Activated CD4-positive, alpha-beta T cell treated with anti-CD3 and anti-CD28 coated beads, Interleukin-2, amount 50 U/mL, for 24 hours (primary cell): ENCODE measurements at places on chromosomes 5 and 9.

DNA sequence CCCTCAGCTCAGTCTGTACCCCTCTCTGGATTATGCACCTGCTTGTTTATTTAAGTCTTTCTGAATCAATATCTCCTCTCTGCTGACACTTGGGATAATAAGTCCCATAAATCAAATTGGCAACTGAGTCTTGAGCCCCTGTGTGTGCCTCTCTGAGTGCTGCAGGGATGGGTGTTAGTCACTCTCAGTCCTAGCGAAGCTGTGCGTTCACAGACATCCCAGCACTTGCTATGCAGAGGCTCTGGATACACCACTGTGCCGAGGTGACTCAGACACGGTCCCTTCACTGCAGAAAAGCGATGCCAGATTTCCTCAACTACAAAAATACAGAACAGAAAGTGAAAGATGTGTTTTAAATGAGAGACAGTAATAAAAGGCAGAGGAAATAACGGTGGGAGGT is 4.1 kb upstream of the KCNMB1 start:
- DNase-seq, result peak; percentile 35

GRCh38 chr9:136327304-136327974 is at the start of gene GPSM1:
TSS of gene GPSM1 (plus strand) at chr9:136327539. CDS start at chr9:136327696, 157 bp downstream.
- no peak for DNase-seq

GRCh38 chr5:22627029-22627428 is 226.1 kb downstream of the CDH12 start:
- DNase-seq, result no peak

DNA sequence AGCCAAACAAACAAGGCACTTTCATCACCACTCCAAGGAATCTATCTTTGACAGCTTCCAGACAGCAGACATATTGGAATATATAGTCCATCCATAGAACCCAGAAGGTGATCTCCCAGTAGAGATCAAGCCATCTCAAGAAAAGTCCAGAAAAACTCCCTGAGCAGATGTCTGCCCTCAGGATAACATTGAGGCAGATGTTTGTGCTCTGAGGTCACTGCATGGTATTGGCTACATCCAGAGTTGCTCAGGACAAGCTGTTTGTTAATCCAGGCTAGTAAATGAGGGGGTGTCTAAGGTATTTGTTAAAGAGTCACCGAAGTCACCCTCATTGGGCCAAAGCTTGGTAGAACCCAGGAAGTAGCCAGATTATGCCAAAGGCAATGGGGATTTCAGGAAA is 556.3 kb upstream of the KLF4 start:
- no peak for DNase-seq

- no peak for DNase-seq
Observed at GRCh38 chr5:151224372-151224771, 480 bp upstream of the CCDC69 start.

DNA sequence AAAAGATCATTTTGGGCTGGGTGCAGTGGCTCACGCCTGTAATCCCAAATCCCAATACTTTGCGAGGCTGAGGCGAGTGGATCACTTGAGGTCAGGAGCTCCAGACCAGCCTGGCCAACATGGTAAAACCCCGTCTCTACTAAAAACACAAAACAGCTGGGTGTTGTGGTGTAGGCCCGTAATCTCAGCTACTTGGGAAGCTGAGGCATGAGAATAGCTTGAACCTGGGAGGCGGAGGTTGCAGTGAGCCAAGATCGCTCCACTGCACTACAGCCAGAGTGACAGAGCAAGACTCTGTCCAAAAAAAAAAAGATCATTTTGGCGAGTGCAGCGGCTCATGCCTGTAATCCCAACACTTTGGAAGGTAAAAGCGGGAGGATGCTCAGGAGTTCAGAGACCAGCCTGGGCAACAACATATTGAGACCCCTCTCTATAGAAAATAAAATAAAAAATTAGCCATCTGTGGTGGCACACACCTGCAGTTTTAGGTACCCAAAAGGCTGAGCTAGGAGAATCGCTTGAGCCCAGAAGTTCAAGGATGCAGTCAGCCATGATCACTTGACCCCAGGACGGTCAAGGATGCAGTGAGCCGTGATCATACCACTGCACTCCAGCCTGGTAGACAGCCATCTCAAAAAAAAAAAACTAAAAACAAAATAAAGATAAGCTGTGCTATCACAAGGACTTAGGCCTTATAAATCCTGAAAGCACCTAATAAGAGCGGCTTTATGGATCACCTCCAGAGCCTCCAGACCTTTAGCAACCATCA is 16.2 kb downstream of the PPP2CA start:
- DNase-seq, result no peak

DNA sequence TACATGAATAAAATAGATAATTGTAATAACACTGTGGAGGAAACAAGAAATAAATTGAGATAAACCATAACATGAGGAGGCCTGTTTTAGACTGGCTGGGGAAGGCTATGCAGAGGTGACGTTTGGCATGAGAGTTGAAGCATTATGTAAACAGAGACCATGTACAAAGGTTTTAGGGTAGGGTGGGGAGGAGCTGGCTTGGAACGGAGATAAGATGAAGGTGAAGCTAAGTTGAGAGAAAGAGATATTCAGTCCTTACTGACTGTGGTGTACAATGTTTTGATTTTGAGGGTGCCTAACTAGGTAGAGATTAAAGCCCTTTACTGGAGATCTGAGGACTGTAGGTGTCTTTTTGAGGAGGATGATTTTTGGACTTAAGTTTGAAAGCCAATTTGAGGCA is 17.8 kb downstream of the MAN2A1 start:
- DNase-seq, result no peak

DNA sequence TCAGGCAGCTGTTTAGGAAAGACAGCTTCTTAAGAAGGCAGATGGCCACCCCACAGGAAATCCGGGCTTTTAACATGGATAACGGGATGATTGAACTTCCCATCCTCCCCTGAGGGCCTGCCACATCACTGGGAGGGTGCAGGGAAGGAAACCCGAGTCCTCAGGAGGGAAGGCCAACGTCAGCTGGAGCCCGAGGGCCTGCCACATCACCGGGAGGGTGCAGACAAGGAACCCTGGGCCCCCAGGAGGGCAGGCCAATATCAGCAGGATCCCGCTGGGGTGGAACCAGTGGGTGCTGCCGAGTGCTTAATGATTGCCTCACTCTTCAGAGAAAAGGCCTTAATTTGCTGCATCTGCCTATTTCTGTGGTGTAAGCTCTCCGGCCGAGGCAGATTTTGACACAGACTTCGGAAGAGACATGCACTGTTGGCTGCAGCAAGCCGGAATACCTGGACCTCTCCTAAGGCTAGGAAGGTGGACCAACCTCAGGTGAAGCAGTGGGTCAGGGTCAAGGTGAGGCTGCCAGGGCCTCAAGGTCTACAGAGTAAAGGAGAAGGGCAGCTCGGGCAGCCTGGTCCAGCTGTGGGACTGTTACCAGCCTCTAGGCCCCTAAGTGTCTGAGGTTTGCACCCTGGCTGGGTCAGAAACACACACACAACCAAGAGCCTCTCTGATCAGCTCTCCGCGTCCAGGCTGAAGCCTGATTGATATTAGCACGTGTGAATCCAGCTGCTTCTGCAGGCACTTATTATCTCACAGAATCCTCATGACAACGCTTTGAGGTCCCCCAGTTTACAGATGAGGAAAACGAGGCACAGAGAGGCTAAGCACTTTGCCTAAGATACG is 14.8 kb upstream of the COL5A1 start:
- DNase-seq, result no peak

GRCh38 chr5:7872517-7873130 is 3.7 kb downstream of the MTRR start:
- no peak for DNase-seq

DNA sequence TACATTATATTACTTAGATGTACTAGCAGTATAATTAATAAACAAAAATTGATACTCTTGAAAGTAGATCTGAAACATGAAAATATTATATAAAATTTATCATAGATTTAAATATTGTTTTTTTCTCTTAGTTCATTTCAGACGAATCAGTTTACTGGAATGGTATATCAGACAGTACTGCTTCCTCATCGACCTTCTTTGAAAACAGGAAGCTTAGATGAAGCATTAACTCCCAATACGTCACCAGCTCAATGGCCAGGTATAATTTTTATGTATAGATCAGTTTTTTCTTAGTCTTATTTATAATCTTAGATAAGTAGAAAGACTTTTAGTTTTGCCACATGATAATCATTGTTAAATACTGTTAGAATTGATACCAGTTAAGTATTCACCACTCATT is 106.3 kb downstream of the DMXL1 start:
- DNase-seq, result no peak

- no peak for DNase-seq
Observed at GRCh38 chr9:9645006-9645405, 967.8 kb downstream of the PTPRD start.

DNA sequence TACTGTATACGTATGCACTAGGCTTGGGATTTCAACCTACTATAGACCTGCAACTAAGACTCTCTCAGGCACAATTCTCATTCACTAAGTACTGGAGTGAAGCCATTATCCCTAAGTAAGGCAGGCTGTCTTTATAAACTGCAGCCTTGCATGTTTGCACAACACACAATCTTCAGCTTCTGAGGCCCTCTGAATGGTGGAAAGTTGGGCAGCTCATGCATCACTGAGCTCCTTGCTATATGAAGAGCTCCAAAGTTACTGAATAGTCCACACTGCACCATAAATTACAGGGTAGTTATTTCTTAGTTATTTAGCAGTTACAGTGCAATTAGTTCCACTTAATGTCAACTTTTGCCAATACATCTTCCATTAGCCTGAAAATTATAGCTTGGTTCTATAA is 384.6 kb downstream of the BRINP1 start:
- no peak for DNase-seq

- DNase-seq, result no peak
Observed at GRCh38 chr5:179080724-179081123, 20.6 kb downstream of the ZNF354C start.

GRCh38 chr5:180135967-180136629 is 64.5 kb upstream of the RNF130 start:
- DNase-seq, result no peak

- DNase-seq, result no peak
Observed at GRCh38 chr9:77092536-77092935, 73.1 kb downstream of the FOXB2 start.

GRCh38 chr9:37542895-37543294 is 33.3 kb downstream of the FBXO10 start:
- DNase-seq, result no peak

- DNase-seq, result no peak
Observed at GRCh38 chr9:111423389-111423788, 60.8 kb downstream of the ECPAS start.

DNA sequence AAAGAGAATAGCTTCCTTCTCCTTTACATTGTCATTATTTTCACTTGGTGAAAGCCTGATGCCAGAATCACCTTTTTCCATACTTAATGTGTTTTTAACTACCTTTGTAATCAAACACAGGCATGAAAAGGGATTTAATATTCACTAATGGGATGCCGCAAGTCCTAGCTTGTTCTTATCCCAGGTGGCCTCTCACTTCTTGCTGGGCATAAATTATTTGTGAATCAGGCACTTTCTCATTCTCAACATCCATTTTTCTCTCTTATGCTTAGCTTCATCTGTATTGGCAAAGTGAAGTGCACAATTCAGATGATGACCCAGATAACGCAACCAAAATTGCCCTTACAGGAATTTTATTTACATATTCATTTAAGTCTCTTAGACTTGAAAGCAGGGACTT is 10.9 kb downstream of the ACTL7B start:
- no peak for DNase-seq
